ENCODE measurements at places on chromosomes 7 and 10. TPM values are rescaled to one million over a fixed set of nuclear protein-coding genes. Genes with fewer than 3 reads are reported as not detected.

Gene PLCE1
- 13.5 TPM for total RNA-seq

Gene FGFR2
- 16.2 TPM for total RNA-seq

Gene AKR1D1
- not detected for total RNA-seq

Gene PRKG1
- total RNA-seq = 381 TPM

Gene CALML3
- not detected for total RNA-seq

Gene IFIT1B
- total RNA-seq = not detected

Gene PANK1
- total RNA-seq = 5.5 TPM

Gene PNLIPRP1
- 0.99 TPM for total RNA-seq

Gene EBF3
- total RNA-seq = 3.6 TPM

Gene RALA
- 9.8 TPM for total RNA-seq

Gene SFMBT2
- 8.5 TPM for total RNA-seq

Gene MAD1L1
- total RNA-seq = 41.3 TPM

Gene GJD4
- total RNA-seq = not detected

Gene CC2D2B
- total RNA-seq = 9.8 TPM

Gene AP1S1
- total RNA-seq = 33.0 TPM

Gene NKX6-2
- total RNA-seq = not detected

Gene ANKRD7
- not detected for total RNA-seq

Gene PKD1L1
- 0.85 TPM for total RNA-seq

Gene PURB
- 18.0 TPM for total RNA-seq

Gene CRTAC1
- 4.3 TPM for total RNA-seq

Gene CCL24
- not detected for total RNA-seq

Gene VENTX
- total RNA-seq = 5.1 TPM

Gene LFNG
- total RNA-seq = 24.1 TPM

Gene SLC16A12
- total RNA-seq = 1.2 TPM

Gene CHST15
- 31.9 TPM for total RNA-seq

Gene ANKRD30A
- total RNA-seq = not detected

Gene TDRD1
- total RNA-seq = 0.41 TPM

Gene SFXN2
- total RNA-seq = 18.3 TPM

Gene FAM25A
- total RNA-seq = not detected

Gene CHN2
- total RNA-seq = 22.6 TPM

Gene SLC16A9
- 1.8 TPM for total RNA-seq

Gene ATOH7
- total RNA-seq = not detected

Gene SPDYE2
- not detected for total RNA-seq

Gene GRM3
- not detected for total RNA-seq

Gene MOGAT3
- not detected for total RNA-seq

Gene RAPGEF5
- total RNA-seq = 70.8 TPM

Gene EPDR1
- total RNA-seq = 59.3 TPM

Gene ITPRID1
- total RNA-seq = not detected

Gene IDI2
- not detected for total RNA-seq

Gene MBL2
- not detected for total RNA-seq

Gene ATRNL1
- total RNA-seq = 24.6 TPM

Gene CRPPA
- 2.1 TPM for total RNA-seq

Gene VTI1A
- total RNA-seq = 71.6 TPM

Gene TMEM176B
- 25.2 TPM for total RNA-seq

Gene ARMC3
- total RNA-seq = not detected

Gene TCERG1L
- not detected for total RNA-seq

Gene HEPACAM2
- not detected for total RNA-seq

Gene TNRC18
- total RNA-seq = 182 TPM

Gene ACSL5
- 16.7 TPM for total RNA-seq

Gene CPA4
- not detected for total RNA-seq

Gene PPP1R3A
- 0.35 TPM for total RNA-seq

Gene MYL7
- total RNA-seq = not detected

Gene RARRES2
- total RNA-seq = 76.4 TPM

Gene CLEC2L
- not detected for total RNA-seq

Gene ZNF727
- 3.7 TPM for total RNA-seq

Gene C10orf143
- not detected for total RNA-seq

Gene ARHGEF5
- total RNA-seq = 10.4 TPM
